NCI-H2171 treated with DMSO at 0.1 percent for 48 hours (cell line): ENCODE measurements at places on chromosomes 7 and 10.
A peak's percentile ranks its signal among the peaks of the same experiment; 100 is the strongest.

- peak; percentile 46 for DNase-seq
Observed at GRCh38 chr10:112565434-112566053, 118.5 kb downstream of the VTI1A start.

- no peak for DNase-seq
Observed at GRCh38 chr7:47827351-47827756, 120.9 kb downstream of the PKD1L1 start.

DNA sequence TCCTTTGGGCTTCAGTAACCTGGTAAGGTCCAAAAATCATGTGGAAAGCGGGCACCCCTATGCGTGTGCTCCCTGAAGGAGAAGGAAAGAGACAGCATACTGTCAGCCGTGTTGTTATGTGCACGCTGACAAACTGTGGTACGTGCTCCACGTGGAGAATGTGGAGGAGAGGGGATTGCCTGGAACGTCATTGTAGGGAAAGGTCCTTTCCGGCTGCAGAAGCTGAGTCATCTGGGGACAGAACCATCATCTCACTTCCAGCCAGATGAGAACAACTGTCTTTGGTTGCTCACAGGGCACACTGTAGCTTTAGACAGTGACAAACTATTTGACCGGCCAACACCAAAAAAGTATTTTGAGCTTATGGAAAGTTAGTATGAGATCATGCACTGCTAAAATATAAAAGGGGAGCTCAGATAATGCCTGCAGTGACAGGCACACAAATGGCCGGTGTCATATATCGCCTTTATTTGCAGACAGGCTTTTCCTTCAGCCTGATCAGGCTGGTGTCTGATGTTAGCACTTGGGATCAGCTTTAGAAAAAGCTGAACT, 38.8 kb upstream of the GRB10 start:
- no peak for DNase-seq

DNA sequence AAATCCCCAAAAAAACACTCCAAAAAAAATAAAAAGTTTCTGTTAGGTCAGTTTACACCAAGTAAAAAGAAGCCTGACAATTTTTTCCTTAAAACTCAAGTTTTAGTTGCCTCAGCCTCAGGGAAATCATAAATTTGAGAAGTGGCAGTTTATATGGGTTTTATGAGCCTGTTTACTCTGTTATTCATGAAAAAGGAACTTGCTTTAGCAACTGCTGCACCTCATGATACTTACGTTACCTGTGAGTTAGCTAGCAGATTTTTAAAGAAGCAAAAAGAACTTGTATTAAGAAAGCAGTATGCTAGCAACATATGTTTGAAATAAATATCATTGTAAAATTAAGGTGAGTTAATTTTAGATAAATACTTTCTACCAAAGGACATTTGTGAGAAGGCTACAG, 1264.5 kb upstream of the PHF14 start:
- DNase-seq: no peak

GRCh38 chr10:43396061-43396927, 12.7 kb downstream of the HNRNPF start:
- no peak for DNase-seq

DNA sequence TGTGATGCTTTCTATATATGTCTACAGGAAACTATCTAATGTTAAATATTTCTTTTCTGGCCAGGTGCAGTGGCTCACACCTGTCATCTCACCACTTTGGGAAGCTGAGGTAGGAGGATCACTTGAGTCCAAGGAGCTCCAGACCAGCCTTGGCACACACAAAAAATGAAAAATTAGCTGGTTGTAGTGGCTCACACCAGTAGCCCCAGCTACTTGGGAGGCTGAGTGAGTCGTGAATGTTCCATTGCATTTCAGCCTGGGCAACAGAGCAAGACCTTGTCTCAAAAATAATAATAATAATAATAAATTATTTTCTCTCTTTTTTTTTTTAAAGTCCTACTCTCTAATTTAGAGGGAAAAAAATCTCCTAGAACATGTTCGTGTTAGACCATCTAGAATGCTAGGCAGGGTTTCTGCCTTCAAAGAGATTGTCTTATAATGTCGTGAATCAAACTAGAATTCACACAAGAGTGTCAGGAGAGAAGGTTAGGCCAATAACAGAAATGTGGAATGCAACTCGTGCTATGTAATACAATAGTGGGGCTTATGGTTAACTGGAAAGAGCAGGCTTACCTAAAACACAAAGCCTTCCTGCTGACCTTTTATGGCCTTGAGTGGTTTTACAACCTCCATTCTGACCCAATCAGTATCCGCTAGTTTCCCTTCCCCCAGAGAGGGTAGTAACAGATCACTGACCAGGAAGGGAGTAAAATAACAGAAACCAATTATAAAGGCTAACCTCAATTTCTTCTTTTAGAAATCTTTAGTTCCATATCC, 46.3 kb downstream of the MYOF start:
- no peak for DNase-seq

DNA sequence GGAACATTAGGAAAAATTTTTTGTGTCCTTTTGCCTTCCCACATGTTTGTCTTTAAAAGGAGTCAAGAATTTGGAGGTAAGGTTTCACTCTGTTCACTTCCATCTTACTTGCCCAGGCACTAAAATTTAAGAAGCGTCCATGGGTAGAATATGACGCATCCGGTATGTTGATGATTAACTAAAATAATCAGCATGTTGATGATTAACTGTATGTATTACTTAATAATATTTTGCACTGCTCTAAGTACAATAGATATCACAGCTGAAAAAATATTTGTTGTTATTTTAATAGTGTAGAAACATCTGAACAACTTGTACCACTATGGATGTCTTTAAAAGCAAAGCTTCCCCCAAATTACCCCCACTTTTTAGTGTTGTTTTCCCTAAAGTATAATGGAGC, 11.5 kb downstream of the ANKRD22 start:
- no peak for DNase-seq

- DNase-seq: no peak
Observed at GRCh38 chr10:62919776-62920175, 103.6 kb upstream of the EGR2 start.

GRCh38 chr7:94656925-94657731, 1.2 kb upstream of the SGCE start:
- DNase-seq: peak; percentile 85

DNA sequence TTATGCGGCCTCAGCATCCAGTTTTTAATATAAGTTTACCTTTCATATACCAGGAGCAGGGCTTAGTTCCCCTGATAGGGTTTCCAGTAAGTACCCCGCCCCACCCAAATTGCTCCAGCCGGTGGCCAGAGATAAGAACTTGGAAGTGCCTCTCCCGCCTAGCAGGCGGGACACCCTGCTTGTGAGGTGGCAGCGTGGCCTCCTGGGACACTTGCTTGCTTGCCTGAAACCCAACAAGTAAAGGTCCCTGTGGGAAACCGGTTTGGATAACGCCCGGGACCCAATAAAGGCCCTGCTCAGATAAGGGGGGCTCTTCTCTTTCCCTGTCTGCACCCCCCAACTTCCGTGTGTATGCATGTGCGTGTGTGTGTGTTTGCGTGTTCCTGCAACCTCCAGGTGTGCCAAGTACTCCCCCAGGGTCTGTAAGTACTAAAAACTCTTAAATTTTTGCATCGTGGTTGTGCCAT, 154.3 kb downstream of the ARHGAP21 start:
- no peak for DNase-seq

- DNase-seq: no peak
Observed at GRCh38 chr10:70866424-70866823, 21.9 kb downstream of the PCBD1 start.

DNA sequence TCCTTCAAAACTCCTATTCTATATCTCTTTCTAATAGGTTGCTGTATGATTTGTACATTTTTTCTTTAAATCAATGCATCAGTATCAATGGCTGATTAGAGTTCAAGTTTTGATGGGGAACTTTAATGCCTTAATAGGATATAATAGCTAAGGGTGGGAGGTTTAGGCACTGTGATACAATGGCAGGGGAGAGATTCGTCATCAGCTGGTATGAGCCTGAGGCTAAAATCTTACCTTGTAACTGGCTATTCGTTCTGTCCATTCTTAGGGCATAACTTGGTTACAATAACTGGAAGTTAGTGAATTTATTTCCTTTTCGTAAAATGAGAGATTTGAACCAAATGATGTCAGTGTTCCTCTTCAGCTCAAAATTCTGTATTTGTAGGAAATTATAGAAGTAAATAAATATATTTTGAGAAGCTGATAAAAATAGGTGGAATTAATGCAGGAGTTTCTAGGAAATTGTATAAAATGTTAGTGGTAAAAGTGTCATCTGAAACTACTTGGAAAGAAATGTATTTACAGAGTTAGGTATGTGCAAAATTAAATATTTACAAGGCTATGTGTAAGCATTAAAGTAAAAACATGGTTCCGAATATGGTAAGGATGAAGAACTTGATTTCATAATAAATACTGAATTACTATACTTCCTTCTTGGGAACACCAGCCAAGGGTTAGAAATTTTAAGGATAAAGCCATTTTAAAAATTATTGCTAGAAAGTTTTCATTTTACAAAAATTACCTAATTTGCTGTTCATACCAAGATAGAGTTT, 27.5 kb upstream of the NAMPT start:
- DNase-seq: no peak

DNA sequence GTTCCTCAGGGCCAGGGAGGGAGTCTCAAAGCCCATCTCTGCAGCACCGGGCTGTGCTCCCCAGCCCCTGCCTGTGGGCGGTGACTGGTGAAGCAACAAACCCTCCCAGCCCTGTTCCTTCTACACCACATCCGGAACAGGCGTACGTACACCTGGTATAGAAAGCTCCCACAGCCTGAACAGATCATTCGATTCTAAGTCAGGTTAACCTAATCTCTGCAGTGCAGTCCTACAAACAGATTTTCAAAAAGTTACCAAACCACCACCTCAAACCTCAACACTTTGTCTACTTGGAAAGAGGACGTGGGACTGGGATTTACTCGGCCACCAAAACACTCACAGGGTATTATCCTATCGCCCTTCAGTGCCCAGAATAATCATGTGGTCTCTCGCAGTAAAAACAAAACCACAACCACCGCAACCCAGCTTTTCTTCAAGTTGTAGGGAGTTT, 238.4 kb downstream of the DIP2C start:
- no peak for DNase-seq

DNA sequence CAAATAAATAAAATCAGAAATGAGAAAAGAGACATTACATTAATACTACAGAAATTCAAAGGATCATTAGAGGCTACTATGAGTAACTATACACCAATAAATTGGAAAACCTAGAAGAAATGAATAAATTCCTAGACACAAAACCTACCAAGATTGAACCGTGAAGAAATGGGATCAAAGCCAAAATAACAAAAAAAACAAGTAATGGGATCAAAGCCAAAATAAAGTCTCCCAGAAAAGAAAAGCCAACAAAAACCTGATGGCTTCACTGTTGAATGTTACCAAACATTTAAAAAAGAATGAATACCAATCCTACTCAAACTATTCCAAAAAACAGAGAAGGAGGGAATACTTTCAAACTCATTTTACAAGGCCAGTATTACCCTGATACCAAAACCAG, 20.0 kb downstream of the GSDME start:
- DNase-seq: no peak

DNA sequence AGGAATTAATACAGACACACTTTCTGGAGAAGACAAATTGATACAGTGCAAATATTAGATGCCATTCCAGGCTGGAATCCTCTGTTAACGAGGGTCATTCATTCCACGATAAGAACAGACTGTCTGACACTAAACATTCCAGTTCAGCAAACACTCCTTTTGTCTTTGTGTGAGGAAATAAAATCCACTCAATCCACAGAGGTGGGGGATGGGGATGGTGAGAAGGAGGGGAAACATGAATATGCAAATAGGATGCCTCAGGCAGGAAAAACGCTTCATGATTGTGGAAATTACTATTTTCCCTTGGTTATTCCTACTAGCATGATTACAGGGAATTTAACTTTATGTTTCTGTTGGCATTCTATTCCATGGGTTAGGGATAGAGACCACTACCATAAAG, 196.9 kb upstream of the CDCA7L start:
- no peak for DNase-seq

DNA sequence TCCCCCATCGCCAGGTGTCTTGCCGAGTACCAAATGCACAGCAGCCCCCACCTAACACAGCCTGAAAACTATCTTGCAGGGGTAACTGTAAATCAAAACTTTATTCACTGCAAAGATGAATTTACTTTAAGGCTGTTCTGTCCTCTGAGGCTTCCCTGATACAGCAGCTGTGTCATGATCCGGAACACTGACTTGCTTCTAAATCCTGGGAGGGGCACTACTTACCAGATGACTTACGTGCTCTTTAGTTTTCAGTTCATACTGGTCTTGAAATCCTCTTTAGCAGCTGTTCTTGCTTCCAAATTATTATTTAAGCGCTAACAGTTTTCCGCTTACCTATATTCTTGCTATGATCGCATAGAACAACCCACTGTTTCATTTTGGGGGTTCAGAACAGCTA, 4.9 kb downstream of the DYNC1I1 start:
- no peak for DNase-seq

- DNase-seq: no peak
Observed at GRCh38 chr7:7156663-7157062, 25.7 kb upstream of the C1GALT1 start.

- DNase-seq: peak; percentile 34
Observed at GRCh38 chr10:74991435-74991834, 120.0 kb upstream of the SAMD8 start.

- no peak for DNase-seq
Observed at GRCh38 chr10:95518455-95519452, 42.4 kb downstream of the SORBS1 start.

- DNase-seq: no peak
Observed at GRCh38 chr7:111129435-111129834, 38.5 kb downstream of the LRRN3 start.

- DNase-seq: no peak
Observed at GRCh38 chr10:102542800-102543418, 39.1 kb downstream of the SUFU start.

- DNase-seq: no peak
Observed at GRCh38 chr10:46298477-46299285, 11.9 kb downstream of the ANTXRL start.

- peak; percentile 49 for DNase-seq
Observed at GRCh38 chr7:81308643-81309322, 389.9 kb upstream of the SEMA3C start.

- no peak for DNase-seq
Observed at GRCh38 chr7:97357459-97357858, 240.0 kb downstream of the SDHAF3 start.

GRCh38 chr7:47102331-47102841, 479.5 kb downstream of the TNS3 start:
- no peak for DNase-seq

DNA sequence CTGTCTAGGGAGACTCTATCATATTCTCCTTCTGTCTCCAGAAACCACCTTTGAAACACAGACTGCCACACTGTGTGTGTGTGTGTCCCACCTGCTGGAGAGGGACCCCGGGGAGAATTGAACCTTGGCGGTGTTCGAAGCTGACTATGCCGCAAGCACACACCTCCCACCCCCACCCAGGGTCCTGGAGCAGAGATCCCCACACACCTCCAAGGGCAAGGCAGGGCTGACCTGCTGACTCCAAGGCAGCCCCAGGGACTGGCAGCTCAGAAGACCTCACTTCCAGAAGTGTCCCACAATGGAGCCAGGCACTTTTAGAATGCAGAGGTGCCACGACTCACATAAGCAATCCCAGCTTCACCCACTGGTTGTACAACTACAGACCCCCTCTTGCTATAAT, 13.1 kb downstream of the DRGX start:
- no peak for DNase-seq
